ENCODE measurements at places on chromosomes 16 and 17. TPM values are rescaled to one million over a fixed set of nuclear protein-coding genes. Genes with fewer than 3 reads are reported as not detected.

DNA sequence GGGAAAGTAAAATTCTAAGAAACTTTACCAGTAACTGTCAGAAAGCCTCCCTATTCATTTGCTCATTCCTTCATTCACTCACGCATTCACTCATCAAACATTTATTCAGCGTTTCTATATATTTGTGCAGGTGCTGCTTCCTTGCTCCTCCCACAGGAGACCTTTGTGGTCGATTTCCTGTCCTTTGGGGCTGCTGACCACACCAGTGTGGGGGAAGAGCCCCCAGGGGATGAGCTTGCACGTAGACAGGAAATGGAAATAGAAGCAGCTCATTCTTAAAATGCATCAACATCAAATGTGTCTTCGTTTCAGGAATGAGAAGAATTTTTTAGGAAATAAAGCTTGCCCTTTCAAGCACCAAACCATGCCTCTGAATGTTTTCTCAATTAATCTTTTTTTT lies 9.6 kb downstream of the PIK3R6 start:
- peak; percentile 89 for DNase-seq
- H3K27me3 ChIP-seq = no peaks in the 10 kb centered on the region
- H3K4me3 ChIP-seq = peak overlapping the region; percentile 47
- no peaks in the 10 kb centered on the region for H3K36me3 ChIP-seq
- H3K27ac ChIP-seq = peak overlapping the region; percentile 88

- no peaks in the 10 kb centered on the region for H3K27me3 ChIP-seq
- no peak overlapping the region for H3K27ac ChIP-seq
- no peak for DNase-seq
- no peak overlapping the region for H3K4me3 ChIP-seq
Measured at GRCh38 chr17:64622931-64623654, 39.0 kb downstream of the SMURF2 start.

- H3K36me3 ChIP-seq = no peaks in the 10 kb centered on the region
- no peaks in the 10 kb centered on the region for H3K27me3 ChIP-seq
- peaks cover 5% of the 10 kb centered on the region for H3K4me1 ChIP-seq
- no peak for DNase-seq
Measured at GRCh38 chr17:72565006-72565405, 444.2 kb downstream of the SOX9 start.

- H3K27me3 ChIP-seq = peaks cover 5% of the 10 kb centered on the region
- no peaks in the 10 kb centered on the region for H3K4me1 ChIP-seq
- no peak overlapping the region for H3K4me3 ChIP-seq
- H3K36me3 ChIP-seq = no peaks in the 10 kb centered on the region
- no peak for DNase-seq
- H3K27ac ChIP-seq = no peak overlapping the region
Measured at GRCh38 chr17:70190959-70191805, 21.9 kb downstream of the KCNJ2 start.

GRCh38 chr16:13336335-13336734 lies 434.9 kb downstream of the SHISA9 start:
- H3K36me3 ChIP-seq = no peaks in the 10 kb centered on the region
- no peaks in the 10 kb centered on the region for H3K27me3 ChIP-seq
- no peak for DNase-seq
- no peaks in the 10 kb centered on the region for H3K4me1 ChIP-seq
- H3K27ac ChIP-seq = no peak overlapping the region

GRCh38 chr16:12354296-12354833 lies 377.8 kb downstream of the SNX29 start:
- no peaks in the 10 kb centered on the region for H3K27me3 ChIP-seq
- no peak overlapping the region for H3K4me3 ChIP-seq
- H3K27ac ChIP-seq = no peak overlapping the region
- peaks cover 20% of the 10 kb centered on the region for H3K36me3 ChIP-seq
- H3K4me1 ChIP-seq = no peaks in the 10 kb centered on the region
- no peak for DNase-seq

DNA sequence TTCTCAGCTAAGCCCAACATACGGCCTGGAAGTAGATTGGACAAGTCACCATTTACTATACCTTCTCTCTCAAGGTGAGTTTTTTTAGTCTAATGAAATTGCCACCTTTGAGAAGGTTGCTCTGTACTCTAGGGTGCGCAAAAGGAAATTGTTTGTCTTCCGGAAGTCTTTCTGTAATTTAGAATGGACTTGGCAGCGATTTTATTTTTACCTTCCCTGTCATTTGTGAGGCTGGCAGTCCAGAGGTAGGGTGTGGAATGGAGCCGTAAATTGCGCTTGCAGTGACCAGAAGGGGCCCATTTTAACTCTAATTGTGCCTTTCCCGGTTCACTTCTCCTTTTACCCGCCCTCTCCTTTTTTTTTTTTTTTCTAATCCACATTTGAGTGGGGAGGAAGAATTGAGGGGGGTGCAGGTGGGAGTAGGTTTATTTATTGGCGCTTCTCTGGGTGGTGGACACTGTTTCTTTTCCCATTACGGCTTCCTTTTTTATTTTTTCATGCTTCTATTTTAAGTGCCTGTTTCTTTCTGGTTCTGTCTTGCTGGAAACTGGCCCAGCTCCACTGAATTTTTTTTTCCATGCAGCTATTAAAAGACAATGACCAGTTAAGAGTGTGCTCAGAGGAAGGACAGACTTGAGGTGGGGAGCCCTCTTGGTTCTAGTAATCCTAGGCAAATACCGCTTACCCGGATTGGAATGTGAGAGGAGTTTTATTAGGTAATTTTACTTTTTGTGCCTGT lies 89.7 kb upstream of the CLEC18A start:
- no peaks in the 10 kb centered on the region for H3K27me3 ChIP-seq
- H3K4me3 ChIP-seq = no peak overlapping the region
- no peak for DNase-seq
- peaks cover 8% of the 10 kb centered on the region for H3K36me3 ChIP-seq
- H3K4me1 ChIP-seq = peaks cover 7% of the 10 kb centered on the region

GRCh38 chr16:67935101-67935401 lies 1.6 kb downstream of the PSMB10 start:
- peak overlapping the region; percentile 97 for H3K4me3 ChIP-seq
- no peak for DNase-seq
- no peaks in the 10 kb centered on the region for H3K27me3 ChIP-seq
- H3K27ac ChIP-seq = peak overlapping the region; percentile 100
- H3K4me1 ChIP-seq = peaks cover 37% of the 10 kb centered on the region

GRCh38 chr17:787641-788221 lies 5.6 kb downstream of the MRM3 start:
- DNase-seq = no peak
- H3K27me3 ChIP-seq = no peaks in the 10 kb centered on the region
- peaks cover 37% of the 10 kb centered on the region for H3K36me3 ChIP-seq

DNA sequence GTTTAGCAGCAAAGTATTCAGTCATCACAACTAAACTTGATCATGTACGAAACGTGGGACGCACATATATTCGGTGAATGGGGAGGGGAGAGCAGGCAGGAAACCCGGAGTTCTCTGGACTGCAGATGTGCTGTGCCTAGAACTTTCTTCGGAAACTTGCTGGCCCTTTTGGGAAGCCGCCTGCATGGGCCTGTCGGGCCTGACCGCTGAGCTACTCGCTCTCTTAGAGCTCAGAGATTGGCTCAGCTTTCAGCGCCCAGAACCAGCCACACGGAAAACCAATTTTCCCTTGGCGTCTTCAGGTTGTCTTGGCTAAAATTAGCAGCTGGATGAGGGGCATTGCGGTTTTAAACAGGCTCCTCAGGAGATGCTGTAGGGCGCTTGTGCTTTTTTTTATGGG lies 38.1 kb downstream of the ZDHHC7 start:
- no peak overlapping the region for H3K4me3 ChIP-seq
- no peak for DNase-seq
- no peaks in the 10 kb centered on the region for H3K27me3 ChIP-seq
- H3K36me3 ChIP-seq = peaks cover 12% of the 10 kb centered on the region

GRCh38 chr16:55668340-55669281 lies 12.8 kb downstream of the SLC6A2 start:
- no peaks in the 10 kb centered on the region for H3K27me3 ChIP-seq
- H3K36me3 ChIP-seq = no peaks in the 10 kb centered on the region
- H3K27ac ChIP-seq = no peak overlapping the region
- H3K4me3 ChIP-seq = no peak overlapping the region

GRCh38 chr17:56635641-56636040 lies 42.1 kb downstream of the NOG start:
- H3K27me3 ChIP-seq = no peaks in the 10 kb centered on the region
- H3K36me3 ChIP-seq = no peaks in the 10 kb centered on the region
- peaks cover 7% of the 10 kb centered on the region for H3K4me1 ChIP-seq
- H3K4me3 ChIP-seq = no peak overlapping the region
- H3K27ac ChIP-seq = no peak overlapping the region
- DNase-seq = no peak

DNA sequence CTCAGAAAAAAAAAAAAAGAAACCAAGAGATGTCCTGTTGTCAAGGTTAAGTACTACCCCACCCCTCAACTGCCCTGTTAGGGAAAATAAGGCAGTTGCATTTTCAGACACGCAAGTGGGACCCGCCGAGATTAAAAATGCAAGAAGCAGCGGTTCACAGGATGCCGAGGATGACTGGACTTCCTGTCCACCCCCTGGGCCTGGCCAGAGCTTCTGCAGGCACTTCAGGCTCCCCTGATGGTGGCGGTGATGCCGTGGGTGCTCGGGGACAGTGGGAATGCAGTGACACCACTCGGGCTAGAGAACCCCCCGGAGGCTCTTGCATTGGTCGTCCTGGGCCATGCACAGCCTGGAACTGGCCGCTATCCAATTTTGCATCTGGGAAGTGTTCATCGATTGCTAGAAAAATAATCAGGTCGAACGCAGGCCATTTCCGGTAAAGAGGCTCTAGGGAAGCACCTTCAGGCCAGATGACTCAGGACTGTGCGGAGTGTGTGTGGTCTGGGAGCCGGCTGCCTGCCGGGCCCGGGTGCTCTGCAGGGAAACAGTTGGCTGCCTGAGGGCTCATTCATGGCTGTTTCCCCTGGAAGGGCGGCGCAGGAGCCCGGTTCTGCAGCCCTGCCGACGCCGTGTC lies 13.4 kb upstream of the CRISPLD2 start:
- H3K27ac ChIP-seq = no peak overlapping the region
- H3K27me3 ChIP-seq = peaks cover 5% of the 10 kb centered on the region
- no peak overlapping the region for H3K4me3 ChIP-seq
- peak; percentile 11 for DNase-seq

- no peak for DNase-seq
- no peak overlapping the region for H3K4me3 ChIP-seq
- H3K27ac ChIP-seq = no peak overlapping the region
- no peaks in the 10 kb centered on the region for H3K36me3 ChIP-seq
- no peaks in the 10 kb centered on the region for H3K4me1 ChIP-seq
- H3K27me3 ChIP-seq = no peaks in the 10 kb centered on the region
Measured at GRCh38 chr16:59295993-59296736, 562.0 kb upstream of the GOT2 start.

- peak; percentile 60 for DNase-seq
- peaks cover 45% of the 10 kb centered on the region for H3K36me3 ChIP-seq
- H3K27ac ChIP-seq = peak overlapping the region; percentile 95
- no peaks in the 10 kb centered on the region for H3K27me3 ChIP-seq
- H3K4me1 ChIP-seq = peaks cover 37% of the 10 kb centered on the region
Measured at GRCh38 chr17:58352596-58353388, 791 bp upstream of the SUPT4H1 start.

GRCh38 chr17:82392209-82392920 lies 20.8 kb downstream of the UTS2R start:
- H3K27me3 ChIP-seq = no peaks in the 10 kb centered on the region
- no peak overlapping the region for H3K4me3 ChIP-seq
- H3K36me3 ChIP-seq = peaks cover 1% of the 10 kb centered on the region
- DNase-seq = no peak

GRCh38 chr16:78134944-78135619 lies 35.6 kb downstream of the WWOX start:
- no peaks in the 10 kb centered on the region for H3K27me3 ChIP-seq
- H3K4me3 ChIP-seq = no peak overlapping the region
- H3K36me3 ChIP-seq = peaks cover 5% of the 10 kb centered on the region
- DNase-seq = no peak
- no peak overlapping the region for H3K27ac ChIP-seq

- peaks cover 24% of the 10 kb centered on the region for H3K36me3 ChIP-seq
- no peak overlapping the region for H3K27ac ChIP-seq
- no peak for DNase-seq
- no peaks in the 10 kb centered on the region for H3K27me3 ChIP-seq
- peaks cover 10% of the 10 kb centered on the region for H3K4me1 ChIP-seq
Measured at GRCh38 chr17:64182325-64183012, 52.5 kb upstream of the ERN1 start.

DNA sequence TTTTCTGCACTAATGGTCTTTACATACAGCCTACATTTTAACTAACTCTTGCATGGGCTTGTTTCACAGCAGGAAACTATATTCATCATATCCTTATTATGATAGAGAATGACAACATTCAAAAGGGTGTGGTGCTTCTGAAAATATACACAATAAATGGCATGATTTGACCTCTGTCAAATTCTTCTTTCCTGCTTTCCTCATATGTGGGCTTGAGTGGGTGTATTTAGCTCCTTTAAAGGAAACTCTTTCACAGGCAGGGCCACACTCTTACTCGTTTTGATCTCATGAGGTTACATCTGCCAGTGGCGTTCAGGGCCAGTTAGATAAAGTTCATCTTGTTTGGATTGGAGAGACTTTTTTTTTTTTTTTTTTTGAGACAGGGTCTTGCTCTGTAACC lies 6.1 kb downstream of the SLC35G3 start:
- no peaks in the 10 kb centered on the region for H3K27me3 ChIP-seq
- H3K4me1 ChIP-seq = peaks cover 70% of the 10 kb centered on the region
- peak overlapping the region; percentile 71 for H3K27ac ChIP-seq
- peak overlapping the region; percentile 37 for H3K4me3 ChIP-seq
- DNase-seq = peak; percentile 49
- no peaks in the 10 kb centered on the region for H3K36me3 ChIP-seq

GRCh38 chr17:43713494-43714162 lies 45.0 kb downstream of the SOST start:
- H3K27ac ChIP-seq = no peak overlapping the region
- H3K4me3 ChIP-seq = peak overlapping the region; percentile 51
- H3K4me1 ChIP-seq = peaks cover 12% of the 10 kb centered on the region
- no peaks in the 10 kb centered on the region for H3K36me3 ChIP-seq

The LASP1 gene
- 139 TPM for total RNA-seq

The PTX4 gene
- not detected for total RNA-seq

The EPX gene
- not detected for total RNA-seq

The DDX42 gene
- total RNA-seq = 96.0 TPM

The ICAM2 gene
- total RNA-seq = 53.7 TPM

The HOXB8 gene
- total RNA-seq = not detected

The CYGB gene
- total RNA-seq = 0.23 TPM

The LPCAT2 gene
- total RNA-seq = 0.16 TPM

The CSF3 gene
- not detected for total RNA-seq

The PPY gene
- total RNA-seq = not detected

The CTRB1 gene
- not detected for total RNA-seq

The ORAI3 gene
- 10.9 TPM for total RNA-seq

The KRTAP4-4 gene
- total RNA-seq = not detected

The CLEC18B gene
- 0.22 TPM for total RNA-seq

The TMC8 gene
- total RNA-seq = 182 TPM
